ENCODE measurements at places on chromosomes 4 and X. TPM values are rescaled to one million over a fixed set of nuclear protein-coding genes. Genes with fewer than 3 reads are reported as not detected.

The SPANXN4 gene
- total RNA-seq, result not detected

The SMIM31 gene
- not detected for total RNA-seq

The HPGD gene
- total RNA-seq, result not detected

The ATP1B4 gene
- not detected for total RNA-seq

The TEX13C gene
- not detected for total RNA-seq

The PRPS2 gene
- 21.6 TPM for total RNA-seq

The DNASE1L1 gene
- total RNA-seq, result 14.2 TPM

The SUPT20HL1 gene
- not detected for total RNA-seq

The DMRTC1 gene
- total RNA-seq, result not detected

- no peak for DNase-seq
Measured at GRCh38 chr4:55500072-55500471, 46.6 kb downstream of the CLOCK start.

DNA sequence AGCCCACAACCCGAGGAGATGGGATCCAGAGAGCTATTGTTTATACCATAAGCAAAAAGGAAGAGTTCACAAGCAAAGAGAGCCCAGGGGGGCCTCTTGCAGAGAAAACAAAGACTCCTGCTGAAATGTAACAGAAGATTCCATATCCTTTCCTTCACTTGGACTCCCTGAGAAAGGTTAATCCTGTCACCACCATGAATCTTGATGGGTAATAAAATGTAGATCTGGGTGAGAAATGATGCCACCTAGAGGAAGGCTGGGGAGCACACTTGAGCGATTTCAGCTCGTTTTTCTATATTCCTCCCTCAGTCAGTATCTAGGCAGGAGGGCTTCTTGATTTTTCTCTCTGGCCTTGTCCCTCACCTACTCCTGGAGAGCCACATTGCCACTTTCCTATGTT is 10.2 kb upstream of the KCNE5 start:
- DNase-seq, result peak; percentile 34

GRCh38 chr4:89193843-89194242 is 82.5 kb downstream of the TIGD2 start:
- no peak for DNase-seq

- no peak for DNase-seq
Measured at GRCh38 chr4:102761296-102761701, 531 bp upstream of the MANBA start.

- DNase-seq, result no peak
Measured at GRCh38 chr4:152965611-152966010, 29.5 kb downstream of the FHDC1 start.

GRCh38 chrX:150879855-150880807 is 18.3 kb downstream of the CD99L2 start:
- DNase-seq, result no peak

DNA sequence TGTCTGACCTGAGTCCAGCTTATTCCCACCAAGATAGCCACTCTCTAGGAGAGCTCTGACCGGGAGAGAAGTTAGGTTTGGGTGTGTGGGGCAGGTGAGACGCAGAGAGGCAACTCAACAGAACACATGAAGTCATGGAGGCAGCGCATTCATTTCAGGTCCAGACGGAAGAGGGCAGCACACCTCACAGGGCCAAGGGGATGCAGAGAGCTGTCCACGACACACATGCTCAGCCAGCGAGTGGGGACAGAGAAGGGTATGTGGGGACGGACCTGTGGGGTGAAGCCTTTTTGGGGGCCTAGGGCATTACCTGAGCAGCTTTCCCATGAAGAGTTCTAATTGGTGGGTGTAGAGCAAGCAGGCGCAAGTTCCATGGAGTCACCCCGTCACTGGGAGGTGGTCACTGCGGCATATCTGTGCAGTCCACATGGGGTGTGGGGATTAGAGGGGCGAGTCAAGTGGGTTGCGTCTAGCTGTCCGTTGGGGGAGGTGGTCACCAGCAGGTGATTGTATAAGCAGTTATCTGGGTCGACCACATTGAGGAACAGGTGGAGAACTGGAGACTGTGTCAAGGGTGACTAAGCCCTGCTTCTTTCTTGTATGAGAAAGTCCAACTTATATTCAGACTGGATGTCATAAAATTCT is 24.3 kb upstream of the UXT start:
- no peak for DNase-seq

DNA sequence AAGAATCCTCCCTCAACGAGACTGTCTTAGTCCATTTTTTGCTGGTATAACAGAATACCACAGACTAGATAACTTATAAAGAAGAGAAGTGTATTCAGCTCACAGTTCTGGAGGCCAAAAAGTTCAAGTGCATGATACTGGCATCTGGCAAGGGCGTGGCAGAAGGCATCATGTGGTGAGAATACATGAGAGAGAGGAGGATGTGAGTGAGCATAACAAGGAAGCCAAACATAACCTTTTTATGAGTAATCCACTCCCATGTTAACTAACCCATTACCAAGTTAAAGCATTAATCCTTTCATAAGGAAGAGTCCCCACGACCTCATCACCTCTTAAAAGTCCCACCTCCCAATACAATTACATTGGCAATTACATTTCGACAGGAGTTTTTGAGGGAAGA is 504.6 kb downstream of the IQCM start:
- DNase-seq, result no peak

DNA sequence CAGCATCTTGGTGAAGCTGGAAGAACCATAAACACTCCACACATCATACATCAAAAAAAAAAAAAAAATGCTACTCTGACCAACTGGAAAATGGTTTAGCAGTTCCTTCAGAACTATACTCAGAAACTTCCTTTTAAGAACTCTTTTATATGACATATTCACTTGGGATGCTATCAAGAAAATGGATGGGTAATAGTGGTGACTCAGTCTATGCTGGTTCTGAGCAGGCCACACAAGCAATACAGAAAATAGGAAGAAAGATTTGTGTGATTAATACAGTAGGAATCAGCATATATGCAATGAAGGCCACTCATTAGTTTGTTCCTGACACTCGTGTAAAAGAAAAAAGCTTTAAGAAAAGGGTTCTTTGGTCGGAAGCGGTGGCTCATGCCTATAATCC is 123.5 kb upstream of the FAT4 start:
- DNase-seq, result no peak

DNA sequence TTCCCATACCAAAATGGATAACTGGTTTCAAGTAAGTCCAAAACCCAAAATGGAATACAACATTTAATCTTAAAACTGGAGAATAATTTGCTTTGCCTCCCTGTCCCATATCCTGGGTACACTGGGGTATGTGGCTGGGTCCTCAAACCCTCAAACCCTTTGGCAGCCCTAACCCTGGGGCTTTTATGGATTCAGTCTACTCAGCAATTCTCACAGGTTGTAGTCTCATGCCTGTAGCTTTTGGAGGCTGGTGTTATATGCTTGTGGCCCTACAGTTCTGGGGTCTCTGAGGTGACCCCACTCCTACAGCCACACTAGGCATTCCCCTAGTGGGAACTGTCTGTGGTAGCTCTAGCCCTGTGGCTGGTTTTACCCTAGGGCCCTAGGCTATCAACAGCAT is 110.5 kb upstream of the NRK start:
- DNase-seq, result no peak

- DNase-seq, result no peak
Measured at GRCh38 chrX:15202454-15203177, 67.3 kb downstream of the ASB9 start.

- DNase-seq, result no peak
Measured at GRCh38 chr4:119139822-119140252, 4.2 kb downstream of the MYOZ2 start.

DNA sequence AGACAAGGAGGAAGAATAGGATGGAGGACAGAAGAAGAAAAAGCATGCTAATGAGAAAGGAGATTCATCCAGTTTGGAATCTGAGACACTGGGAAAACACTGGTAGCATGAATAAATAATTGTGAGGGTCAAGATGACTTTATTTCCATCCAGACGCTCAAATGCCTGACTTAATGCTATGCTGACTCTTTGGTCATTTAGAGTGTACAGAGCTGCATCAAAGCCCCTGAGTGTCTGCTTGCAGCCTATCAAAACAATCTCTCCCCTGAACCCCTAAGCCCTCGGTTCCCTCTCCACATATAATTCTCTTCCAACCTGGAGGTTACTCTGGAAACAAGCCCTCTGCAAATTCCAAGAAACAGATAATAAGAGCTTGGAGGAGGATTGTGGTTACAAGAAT is 208.8 kb downstream of the MAGEB17 start:
- DNase-seq, result no peak

DNA sequence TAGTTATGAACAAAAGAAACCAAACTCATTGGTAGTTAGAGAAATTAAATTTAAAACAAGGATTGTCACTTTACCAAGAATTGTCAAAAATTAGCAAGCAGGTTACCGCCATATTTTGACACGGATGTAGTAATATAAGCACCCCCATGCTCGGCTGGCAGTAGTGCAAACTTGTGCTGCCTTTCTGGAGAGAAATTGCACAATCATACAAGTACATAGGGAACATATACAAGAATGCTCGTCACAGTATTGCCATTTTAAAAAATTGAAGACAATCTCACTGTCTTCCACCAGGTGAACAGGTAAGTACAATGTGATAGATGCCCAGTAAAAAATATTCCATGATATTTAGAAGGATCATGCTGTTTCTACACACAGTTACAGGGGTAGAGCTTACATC is 55.6 kb upstream of the SLC39A8 start:
- DNase-seq, result no peak

GRCh38 chrX:72001906-72002305 is 91.3 kb downstream of the NHSL2 start:
- DNase-seq, result no peak

DNA sequence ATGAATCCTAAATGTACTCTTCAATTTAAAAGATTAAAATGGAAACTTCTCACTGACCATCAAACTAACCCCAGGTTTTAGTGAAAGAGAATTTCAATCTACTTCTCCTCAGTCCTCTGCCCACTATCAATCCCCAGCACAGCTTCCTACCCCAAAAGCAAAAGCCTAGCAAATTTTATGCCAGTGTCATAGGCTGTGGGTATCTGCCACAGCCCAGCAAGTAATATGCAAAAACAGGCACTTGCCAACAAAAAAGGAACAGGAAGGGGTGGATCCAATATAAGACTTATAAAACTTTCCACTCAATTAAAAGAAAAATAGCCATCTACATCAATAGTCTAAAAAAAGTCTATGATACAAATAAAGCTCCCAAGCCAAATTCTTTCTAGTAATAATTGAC is 22.3 kb downstream of the CAMK2D start:
- DNase-seq, result no peak

DNA sequence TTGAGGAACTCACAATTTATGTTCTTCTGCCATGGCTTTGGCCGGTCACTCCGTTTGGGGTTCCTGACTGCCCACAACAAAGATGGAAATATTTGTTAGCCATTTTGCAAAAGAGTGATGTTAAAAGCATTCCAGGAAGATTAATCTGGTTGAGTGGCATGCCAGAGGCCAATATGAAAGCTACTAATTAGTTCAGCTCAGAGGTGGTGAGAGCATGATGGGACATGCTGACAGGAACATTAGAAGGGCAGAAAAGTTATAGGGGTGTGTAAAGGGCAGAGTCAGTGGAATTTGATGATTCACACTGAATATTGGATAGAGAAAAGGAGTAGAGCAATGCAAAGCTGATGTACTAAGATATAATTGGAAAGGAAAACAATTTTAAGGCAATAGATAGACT is 94.4 kb downstream of the TLL1 start:
- no peak for DNase-seq

GRCh38 chr4:133969202-133969848 is 232.3 kb downstream of the PABPC4L start:
- DNase-seq, result no peak

DNA sequence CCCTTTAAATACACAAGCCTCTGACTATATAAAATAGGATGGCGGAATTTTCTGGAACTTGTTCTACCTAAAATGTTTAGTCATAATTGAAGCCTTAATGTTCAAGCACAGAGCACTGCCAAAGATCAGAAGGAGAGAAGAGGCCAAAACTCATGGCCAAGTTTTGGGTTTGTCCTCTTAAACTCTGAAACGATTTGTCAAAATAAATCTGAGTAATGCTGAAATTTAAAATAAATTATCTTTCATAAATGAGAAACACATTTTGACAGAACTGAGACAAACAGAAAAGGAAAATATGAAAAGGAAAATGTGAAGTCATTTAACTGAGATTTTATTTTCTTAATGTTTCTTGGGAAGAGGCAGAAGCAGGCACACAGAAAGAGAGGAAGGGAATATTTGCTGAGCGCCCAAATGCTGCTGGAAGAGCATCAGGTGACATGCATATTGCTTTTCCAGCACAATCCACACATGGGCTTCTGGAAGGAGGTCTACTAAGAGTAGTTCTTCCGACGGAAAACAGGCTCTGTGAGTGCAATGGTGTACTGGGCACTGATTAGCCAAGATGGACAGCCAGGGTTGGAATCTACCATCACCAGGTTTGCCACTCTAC is 47.4 kb upstream of the ZNF518B start:
- no peak for DNase-seq

DNA sequence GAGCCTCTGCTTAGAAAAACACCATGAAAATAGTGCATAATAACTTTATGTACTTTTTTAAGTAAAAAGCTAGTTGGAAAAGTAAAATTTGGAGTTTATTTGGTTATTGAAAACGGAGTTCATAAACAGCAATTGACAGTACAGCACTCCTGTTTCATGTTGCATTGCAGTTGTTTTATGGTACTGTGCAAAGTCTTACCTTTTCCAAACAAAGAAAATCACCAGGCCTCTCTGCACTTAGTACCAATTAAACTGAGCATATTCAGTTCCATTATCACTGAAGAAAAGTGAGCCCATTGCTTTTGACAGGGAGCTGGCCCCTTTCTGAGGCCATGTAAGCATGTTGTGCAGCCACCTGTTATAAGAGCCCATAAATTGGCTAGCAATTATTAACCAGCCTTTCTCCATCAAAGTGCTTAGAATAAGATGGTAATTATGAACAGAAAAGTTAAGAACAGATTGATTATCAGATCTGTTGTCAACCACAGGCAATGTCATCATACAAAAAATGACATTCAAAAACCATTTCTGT is 376.6 kb upstream of the EMCN start:
- no peak for DNase-seq

GRCh38 chr4:7207628-7208231 is 15.4 kb downstream of the SORCS2 start:
- no peak for DNase-seq

- DNase-seq, result no peak
Measured at GRCh38 chrX:72081605-72082320, 50.0 kb downstream of the RTL5 start.

GRCh38 chr4:37687681-37688080 is 1.5 kb upstream of the RELL1 start:
- no peak for DNase-seq

- DNase-seq, result no peak
Measured at GRCh38 chr4:96025011-96025410, 185.1 kb downstream of the PDHA2 start.

DNA sequence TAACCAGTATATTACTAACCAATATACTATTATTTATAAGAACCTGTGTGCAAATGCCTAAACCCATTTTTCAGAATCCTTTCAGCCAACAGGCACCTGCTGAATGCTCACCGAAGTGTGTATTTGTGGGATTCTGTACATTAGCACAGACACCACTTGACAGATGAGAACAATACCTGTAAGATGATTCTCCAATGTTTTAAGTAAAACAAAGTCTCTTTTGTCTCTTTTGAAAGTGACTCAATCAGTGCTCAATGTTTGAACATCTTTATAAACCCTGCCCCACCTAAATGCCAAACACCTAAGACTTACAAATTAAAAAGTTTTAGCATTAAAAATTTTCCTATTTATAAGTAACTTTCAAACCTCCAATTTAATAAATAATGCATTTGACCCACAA is 763 bp downstream of the ASB9 start:
- no peak for DNase-seq
